Activated CD4-positive, alpha-beta T cell treated with anti-CD3 and anti-CD28 coated beads for 36 hours (primary cell): ENCODE measurements at places on chromosomes 5 and 9. TPM values are rescaled to one million over a fixed set of nuclear protein-coding genes. Genes with fewer than 3 reads are reported as not detected.
A peak's percentile ranks its signal among the peaks of the same experiment; 100 is the strongest.

MARCOL gene
- total RNA-seq = not detected

- no peak for DNase-seq
Observed at GRCh38 chr9:95370064-95370463, 52.6 kb upstream of the FANCC start.

HK3 gene
- not detected for total RNA-seq

- no peak for DNase-seq
Observed at GRCh38 chr9:36029202-36029601, 7.5 kb upstream of the RECK start.

DNA sequence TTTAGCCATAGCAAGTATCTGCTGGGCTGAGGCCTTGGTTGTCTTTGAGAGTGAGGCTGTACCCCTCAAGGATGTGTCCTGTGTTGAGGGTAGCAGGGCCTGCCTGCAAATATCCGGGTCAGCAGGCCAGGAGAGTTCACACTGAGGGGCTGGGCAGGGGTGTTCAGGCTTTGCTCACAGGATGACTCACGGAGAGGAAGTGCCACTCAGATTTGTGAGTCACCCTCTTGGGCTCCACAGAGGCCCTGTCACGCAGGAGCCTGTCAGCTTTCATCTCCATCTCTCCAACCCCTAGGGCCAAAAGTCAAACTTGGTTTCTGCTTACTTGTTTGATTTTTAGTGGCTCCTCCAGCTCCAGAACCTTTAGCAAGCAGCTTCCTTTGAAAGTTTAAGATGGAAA, 211.5 kb downstream of the SEC61B start:
- DNase-seq = peak; percentile 79

GRCh38 chr5:137710086-137710485, 25.8 kb downstream of the KLHL3 start:
- no peak for DNase-seq
